ENCODE measurements at places on chromosomes 7 and 10.

GRCh38 chr10:17077346-17077781 is 52.2 kb downstream of the CUBN start:
- no peak for DNase-seq

DNA sequence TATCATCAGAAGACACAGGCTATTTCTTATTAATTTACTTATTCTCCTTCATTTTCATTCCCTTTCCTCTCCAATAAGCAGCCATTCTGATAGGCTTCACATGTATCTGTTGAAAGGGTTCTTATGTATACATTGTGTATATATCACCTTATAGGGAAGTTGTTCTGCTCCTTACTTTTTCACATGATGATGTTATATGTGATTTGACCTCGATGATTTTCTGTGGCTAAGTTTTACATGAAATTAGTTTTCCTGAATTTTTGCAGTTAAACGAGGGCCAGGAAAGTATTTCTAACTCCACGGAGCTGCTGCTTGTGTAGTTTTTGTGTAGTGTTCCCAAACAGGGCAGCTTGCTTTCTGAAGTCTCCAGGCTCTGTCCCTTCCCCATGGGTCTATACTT is 84.5 kb downstream of the SH2D4B start:
- no peak for DNase-seq

GRCh38 chr7:48052748-48053147 is 17.4 kb downstream of the C7orf57 start:
- DNase-seq = no peak

DNA sequence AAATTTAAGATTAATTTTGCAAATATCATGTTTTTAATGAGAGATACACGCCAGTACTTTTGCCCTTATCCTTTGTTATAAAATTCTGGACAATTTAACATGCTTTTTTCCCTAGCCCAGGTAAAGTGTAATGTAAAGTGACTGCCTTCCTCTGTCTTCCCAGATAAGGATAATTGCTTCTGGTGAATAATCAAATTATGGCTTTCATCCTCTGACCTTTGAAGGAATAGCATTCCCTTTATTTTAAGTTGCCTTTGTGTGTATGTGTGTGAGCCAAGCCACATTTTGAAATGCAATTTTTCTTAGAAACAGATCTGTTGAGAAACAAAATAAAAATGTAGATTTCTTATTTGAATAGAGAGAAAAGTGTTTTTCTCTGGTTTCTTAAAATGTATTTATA is 107.5 kb downstream of the ADAM22 start:
- DNase-seq = no peak

DNA sequence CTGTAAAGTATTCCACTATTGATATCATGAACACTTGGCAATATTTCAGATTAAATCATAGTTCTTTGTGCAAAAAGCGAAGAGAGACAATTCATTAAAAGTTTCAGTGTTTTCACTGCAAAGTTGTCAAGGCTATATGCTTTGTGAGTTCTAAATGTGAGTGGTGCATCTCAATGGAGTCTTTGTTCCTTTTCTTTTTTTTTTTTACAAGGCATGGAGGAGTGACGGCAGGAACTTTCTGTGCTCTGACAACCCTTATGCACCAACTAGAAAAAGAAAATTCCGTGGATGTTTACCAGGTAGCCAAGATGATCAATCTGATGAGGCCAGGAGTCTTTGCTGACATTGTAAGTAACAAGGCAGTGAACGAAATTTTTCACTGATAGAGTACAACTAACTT is 84.5 kb downstream of the AASS start:
- no peak for DNase-seq

- DNase-seq = no peak
Measured at GRCh38 chr7:16347066-16347826, 74.1 kb downstream of the CRPPA start.

GRCh38 chr7:73769481-73770001 is 529 bp downstream of the CLDN3 start:
- no peak for DNase-seq

DNA sequence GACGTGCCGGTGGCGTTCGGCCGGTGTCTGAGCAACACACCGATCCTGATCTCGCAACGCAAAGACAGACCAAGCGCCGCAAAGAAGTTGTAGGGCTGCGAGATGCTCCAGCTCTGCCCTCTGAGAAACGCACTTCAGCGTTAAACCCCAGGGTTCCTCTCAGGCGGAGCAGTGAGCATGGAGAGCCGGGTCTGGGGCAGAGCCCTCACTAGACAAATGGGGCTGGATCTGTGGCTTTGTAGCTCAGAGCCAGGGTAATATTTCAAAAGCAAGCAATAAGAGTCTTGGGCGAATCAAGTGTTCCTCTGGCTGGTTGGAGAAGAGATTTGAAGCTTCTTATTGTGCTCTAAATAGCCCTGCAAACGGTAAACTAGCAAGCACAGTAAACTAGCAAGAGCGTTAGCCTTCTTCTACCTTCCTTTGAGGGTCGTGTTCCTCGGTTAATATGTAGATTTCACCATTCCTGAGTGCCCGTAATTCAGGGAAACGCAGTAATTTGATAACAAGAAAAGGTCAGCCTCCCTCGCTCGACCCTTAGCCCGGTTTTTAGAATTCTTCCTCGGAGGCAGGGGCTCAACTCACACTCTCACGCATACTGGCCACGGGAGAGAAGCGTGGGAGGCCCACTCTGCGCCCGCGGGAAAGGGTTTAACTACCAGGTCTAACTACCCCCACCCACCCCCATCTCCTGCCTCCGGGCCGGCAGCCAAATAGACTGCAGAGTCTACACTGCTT is 6.7 kb downstream of the SKAP2 start:
- DNase-seq = peak; percentile 82

DNA sequence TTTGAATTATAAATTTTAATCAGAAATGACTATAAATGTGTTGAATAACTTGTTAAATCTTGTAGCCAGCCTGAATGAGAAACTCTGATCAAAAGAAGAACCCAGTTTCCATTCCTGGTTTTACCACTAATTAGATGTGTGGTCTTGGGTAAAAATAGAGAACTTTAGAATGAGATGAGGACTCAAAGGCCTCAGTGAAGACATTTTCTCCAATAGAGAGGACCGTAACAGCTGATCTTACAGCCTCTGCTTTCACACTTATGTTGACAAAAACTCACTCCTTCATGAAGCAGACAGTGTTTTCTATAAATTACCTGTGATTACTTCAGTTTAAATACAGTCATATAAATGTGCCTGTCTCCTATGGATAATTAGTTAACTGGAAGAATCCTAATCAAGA is 200.1 kb upstream of the MEOX2 start:
- no peak for DNase-seq

DNA sequence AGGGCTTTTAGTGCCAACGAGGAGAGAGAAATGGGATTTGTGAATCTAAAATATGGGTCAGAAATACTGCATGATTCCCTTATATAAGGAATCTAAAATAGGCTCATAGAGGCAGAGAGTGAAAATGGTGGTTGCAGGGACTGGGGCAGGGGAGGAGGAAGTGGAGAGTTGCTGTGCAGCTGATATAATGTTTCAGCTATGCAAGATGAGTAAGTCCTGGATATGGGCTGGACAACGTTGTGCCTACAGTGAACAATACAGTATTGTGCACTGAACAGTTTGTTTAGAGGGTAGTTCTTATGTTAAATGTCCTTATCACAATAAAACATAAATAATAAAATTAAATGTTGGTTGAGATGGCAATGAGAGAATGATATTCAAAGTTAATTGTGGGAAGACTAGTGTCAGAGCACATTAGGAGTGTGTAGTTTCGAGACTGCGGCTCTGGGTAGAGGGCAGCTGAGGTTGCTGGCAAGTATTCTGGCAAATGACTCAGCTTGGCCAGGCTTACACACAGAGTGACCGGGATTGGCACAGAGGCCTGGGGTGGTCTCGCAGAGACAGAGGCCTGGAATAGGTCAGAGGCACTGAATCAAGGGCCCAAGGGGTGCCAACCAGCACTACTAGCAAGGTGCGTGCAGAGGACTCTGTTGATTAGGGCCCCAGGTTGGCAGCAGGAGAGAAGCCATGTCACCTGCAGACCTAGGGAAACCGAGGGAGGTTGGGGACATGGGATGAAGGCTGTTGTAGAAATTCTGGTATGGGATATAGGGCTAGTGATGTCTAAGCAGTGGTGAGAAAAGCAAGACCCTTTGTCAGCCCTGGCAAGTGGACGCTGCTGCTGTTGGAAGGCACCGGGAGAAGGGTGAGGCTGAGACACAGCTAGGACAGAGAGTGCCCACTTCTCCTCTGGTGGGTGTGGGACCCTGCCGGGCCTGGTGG is 2.8 kb upstream of the DEPP1 start:
- DNase-seq = no peak

DNA sequence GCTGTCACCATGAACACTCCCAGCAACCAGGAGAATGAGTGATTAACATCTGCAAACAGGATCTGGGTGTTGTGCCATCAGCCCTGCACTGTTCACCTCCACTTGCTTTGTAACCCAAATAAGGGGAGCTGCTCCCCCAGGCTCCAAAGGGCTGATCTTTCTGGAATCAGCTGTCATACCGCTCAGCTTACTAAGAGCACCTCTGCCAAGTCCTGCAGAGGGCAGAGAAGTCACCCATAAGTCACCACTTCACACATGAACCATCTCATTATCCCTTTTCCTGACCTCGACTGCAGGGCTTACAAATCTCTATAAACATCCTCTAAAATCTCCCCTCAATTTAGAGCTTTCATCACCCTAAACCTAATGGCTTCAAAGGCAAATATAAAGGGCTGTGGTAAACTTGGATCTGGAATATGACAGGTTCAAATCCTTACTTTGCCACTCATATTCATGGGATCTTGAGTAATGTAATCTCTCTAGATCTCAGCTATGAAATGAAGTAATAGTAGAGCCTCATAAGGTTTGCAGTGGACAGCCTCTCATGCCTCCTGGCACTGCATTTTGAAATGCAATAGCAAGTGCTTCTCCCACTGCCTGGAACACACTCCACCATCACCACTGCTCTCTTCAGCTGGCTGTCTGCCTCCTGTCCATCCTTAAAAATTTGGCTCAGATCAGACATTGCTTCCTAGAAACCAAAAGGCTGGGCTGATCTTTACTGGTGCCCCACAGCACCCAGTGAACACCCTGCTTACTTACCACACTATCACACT is 38.8 kb downstream of the ERLIN1 start:
- no peak for DNase-seq

GRCh38 chr7:12746211-12746610 is 58.8 kb downstream of the ARL4A start:
- no peak for DNase-seq

All from spleen (tissue), 13 donors.